ENCODE measurements at places on chromosomes 6 and 20. TPM values are rescaled to one million over a fixed set of nuclear protein-coding genes. Genes with fewer than 3 reads are reported as not detected.

- no peaks in the 10 kb centered on the region for H3K27me3 ChIP-seq
- no peaks in the 10 kb centered on the region for H3K36me3 ChIP-seq
- no peak overlapping the region for H3K27ac ChIP-seq
- no peak for DNase-seq
- no peaks in the 10 kb centered on the region for H3K4me1 ChIP-seq
- no peak overlapping the region for H3K4me3 ChIP-seq
These were observed 403.4 kb downstream of the HDGFL1 start for GRCh38 chr6:22972771-22973170.

- peak overlapping the region; percentile 82 for H3K27ac ChIP-seq
- peak overlapping the region; percentile 83 for H3K4me3 ChIP-seq
- peak; percentile 68 for DNase-seq
- no peaks in the 10 kb centered on the region for H3K27me3 ChIP-seq
- no peaks in the 10 kb centered on the region for H3K36me3 ChIP-seq
These were observed 542 bp downstream of the TUBE1 start for GRCh38 chr6:112086744-112087135.

DNA sequence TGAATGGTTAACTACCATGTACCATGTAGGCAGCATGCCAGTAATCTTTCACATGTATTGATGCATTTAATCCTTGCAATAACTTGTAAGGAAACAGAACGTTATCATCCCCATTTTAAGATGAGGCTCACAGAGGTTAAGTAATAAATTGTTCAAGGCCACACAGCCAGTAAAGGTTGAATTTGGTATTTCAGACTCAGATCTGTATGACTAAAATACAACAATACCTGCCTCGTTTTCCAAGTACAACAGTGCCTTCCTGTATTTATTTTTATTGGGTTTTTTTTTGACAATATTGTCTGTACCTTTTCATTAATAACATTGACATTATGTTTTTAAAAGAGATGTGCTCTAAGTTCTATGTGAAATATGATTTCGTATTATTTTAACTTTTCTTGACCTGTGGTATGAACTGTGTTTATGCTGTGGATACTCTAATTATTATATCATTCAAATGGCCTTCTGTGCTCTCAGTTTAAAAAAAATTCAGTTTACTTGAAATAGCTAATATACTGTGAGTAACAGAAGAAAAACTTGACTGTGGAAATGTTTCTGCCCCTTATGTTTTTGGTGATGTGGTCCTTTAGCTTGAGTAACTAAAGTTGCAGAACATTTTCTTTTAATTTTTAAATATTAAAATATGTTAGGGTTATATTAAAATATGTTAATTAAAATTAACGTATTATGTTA lies 39.7 kb downstream of the XRN2 start:
- H3K4me3 ChIP-seq = no peak overlapping the region
- H3K27ac ChIP-seq = no peak overlapping the region
- H3K36me3 ChIP-seq = peaks cover 4% of the 10 kb centered on the region
- H3K27me3 ChIP-seq = no peaks in the 10 kb centered on the region

DNA sequence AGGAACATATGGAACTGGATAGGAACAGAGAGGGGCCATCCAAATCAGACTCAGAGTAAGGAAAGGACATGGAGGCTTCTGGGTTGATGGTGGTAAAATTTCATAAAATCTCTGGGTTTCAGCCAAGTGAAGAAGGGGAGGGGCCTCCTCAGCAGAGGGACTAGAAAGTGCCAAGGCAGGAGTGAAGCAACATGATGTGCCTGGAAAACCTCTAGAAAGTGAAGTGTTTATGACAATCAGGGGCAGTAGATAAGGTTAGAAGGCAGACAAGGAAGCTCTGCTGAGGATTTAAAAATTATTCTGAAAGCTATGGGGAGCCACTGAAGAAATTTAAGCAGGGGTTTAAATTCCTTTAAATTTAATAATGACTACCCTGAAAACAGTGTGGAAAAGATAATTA lies 126.0 kb upstream of the TENT5A start:
- no peak overlapping the region for H3K4me3 ChIP-seq
- H3K4me1 ChIP-seq = no peaks in the 10 kb centered on the region
- H3K36me3 ChIP-seq = no peaks in the 10 kb centered on the region
- no peak for DNase-seq
- no peaks in the 10 kb centered on the region for H3K27me3 ChIP-seq

DNA sequence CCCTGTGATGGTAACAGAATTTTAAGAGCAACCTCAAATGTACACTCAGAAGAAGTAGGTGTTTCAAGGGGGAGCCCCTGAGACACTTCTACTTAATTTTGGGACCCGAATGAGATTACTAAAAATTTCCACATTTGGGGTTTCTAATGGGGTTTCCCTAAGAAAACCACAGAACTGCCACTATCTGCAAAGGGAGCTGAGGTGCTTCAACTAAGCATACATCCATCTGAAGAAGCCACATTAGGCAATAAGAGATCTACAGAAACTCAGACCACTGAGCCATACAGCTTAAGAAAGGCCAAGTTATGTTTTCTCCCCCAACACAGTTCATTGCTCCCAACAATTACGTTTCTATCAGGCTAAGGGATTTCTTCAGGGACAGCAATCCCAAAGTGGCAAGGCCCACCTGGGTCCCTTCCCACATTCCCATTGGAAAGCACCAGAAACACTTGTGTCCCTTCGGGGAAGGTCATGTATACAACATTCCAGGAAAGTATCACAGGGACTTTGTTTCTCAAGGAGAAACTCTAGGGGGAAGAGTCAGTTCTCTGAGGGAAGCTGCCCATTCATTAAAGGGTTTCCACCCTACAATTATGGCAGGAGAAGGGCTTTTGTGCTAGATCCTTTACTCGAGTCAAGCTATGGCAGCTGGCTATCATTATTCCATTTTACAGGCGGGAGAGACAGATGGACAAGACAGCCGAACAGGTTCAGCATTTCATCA lies 5.0 kb downstream of the BCL2L1 start:
- H3K36me3 ChIP-seq = peaks cover 29% of the 10 kb centered on the region
- peaks cover 56% of the 10 kb centered on the region for H3K4me1 ChIP-seq
- H3K27ac ChIP-seq = peak overlapping the region; percentile 13
- peak overlapping the region; percentile 41 for H3K4me3 ChIP-seq

DNA sequence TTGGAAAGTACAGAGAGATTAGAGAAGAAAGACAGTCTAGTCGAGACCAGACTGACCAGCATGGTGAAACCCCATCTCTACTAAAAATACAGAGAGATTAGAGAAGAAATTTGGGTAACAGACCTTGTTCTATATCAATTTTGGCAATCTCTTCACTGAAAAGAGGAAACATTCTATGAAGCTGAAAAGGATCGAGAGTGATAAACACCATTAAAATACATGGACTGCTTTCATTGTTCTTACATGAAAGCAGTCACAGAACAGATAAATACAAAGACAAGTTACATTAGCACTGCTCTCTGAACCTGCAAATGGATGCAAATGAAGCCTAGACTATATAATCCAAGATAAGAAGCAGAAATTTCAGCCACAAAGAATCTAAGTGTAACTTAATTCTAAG lies 8.4 kb upstream of the OPRM1 start:
- no peak overlapping the region for H3K4me3 ChIP-seq
- H3K27ac ChIP-seq = no peak overlapping the region
- H3K4me1 ChIP-seq = no peaks in the 10 kb centered on the region
- no peaks in the 10 kb centered on the region for H3K36me3 ChIP-seq
- no peaks in the 10 kb centered on the region for H3K27me3 ChIP-seq

PAK5 gene
- total RNA-seq = not detected

Measured in fibroblast of lung (primary cell).